ENCODE measurements at places on chromosomes 11 and 22.
A peak's percentile ranks its signal among the peaks of the same experiment; 100 is the strongest.

DNA sequence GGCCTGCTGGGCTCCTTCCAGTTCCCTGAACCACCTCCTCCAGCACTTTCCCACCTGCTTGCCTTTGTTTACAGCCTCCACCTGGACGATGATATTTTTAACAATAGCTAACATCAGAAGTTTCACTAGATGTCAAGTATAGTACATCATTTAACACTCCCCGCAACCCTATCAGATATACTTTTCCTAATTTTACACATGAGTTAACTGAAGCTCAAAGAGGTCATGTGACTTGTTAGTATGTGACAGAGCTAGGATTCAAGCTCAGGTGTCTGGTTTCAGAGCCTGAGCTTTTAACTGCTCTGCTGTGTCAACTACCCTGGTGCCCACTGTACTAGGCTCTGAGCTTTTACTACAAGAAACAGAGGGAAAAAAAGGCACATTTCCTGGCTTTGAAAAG lies 14.3 kb upstream of the HPX start:
- DNase-seq = no peak

- no peak for DNase-seq
Observed at GRCh38 chr11:69369945-69370344, 76.0 kb downstream of the MYEOV start.

DNA sequence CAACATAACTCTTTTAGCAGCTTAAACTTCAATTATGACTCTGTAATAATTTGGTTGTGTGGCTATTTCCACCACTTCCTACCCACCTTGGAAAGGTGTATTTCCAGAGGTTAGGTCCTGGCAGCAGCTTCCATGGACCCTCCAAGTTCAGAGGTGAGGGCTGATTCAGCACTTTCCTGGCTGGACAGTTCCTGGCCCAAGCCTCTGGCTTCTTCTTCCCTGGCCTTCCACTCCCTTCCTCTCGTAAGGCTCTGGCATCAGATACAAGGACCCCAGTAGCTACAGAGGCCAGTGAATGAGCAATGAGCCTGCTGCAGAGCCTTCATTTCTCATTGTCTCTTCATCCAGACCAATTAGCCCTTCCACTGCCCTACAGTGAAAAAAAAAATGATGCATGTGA lies 98.1 kb upstream of the KIRREL3 start:
- no peak for DNase-seq

- DNase-seq = peak; percentile 17
Observed at GRCh38 chr22:50673231-50674129, 857 bp downstream of the SHANK3 start.

- no peak for DNase-seq
Observed at GRCh38 chr11:5631417-5631816, 6.6 kb downstream of the TRIM34 start.

DNA sequence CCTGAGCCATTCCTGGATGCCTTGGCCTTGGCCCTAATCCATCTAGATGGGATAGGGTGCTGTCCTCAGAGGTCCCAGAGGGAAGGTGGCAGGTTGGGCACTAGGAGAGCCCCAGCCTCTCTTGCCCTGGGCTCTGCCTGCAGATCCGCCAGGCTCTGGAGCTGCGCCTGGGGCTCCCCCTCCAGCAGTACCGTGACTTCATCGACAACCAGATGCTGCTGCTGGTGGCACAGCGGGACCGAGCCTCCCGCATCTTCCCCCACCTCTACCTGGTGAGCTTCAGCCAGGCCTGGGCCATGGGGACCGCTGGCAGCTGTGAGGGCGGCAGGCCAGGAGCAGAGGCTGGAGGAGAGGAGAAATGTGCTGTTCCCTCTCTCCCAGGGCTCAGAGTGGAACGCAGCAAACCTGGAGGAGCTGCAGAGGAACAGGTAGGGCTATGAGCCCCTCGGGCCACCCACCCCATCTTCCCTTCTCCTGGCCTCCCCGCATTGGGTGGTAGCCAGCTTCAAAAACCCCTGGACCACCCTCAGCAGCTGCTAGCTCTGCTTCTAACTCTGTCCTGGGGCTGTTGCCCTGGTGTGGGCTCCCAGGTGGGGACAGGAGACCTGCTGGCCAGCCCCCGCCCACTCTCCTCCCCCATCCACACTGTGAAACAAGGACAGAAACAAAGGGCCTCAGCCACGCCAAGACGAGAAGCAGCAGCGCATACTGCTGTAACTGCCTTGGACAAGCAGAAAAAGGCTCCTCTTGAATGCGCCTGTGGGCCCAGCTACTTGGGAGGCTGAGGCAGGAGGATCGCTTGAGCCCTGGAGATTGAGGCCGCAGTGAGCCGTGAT lies 4.9 kb downstream of the SSH3 start:
- no peak for DNase-seq

- no peak for DNase-seq
Observed at GRCh38 chr11:126669416-126669815, 313.9 kb downstream of the ST3GAL4 start.

DNA sequence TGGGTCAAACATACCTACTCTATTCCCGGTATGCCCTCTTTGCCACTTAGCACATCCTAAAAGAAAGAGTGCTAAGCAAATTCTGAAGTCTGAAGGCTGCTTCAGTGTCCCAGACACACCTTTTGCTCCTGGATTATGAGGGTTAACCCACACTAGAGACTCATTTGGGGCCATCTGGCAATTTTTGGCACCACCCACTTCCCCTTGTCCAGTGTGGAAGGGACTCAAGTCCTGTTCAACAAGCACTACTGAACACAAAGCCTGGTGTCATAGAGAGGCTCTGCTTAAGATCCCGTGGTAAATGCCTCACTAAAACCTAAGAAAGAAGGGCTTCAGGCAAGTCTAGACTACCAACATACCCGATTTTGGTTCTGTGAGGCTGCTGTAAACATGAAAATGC lies 85.8 kb downstream of the SERGEF start:
- DNase-seq = no peak

DNA sequence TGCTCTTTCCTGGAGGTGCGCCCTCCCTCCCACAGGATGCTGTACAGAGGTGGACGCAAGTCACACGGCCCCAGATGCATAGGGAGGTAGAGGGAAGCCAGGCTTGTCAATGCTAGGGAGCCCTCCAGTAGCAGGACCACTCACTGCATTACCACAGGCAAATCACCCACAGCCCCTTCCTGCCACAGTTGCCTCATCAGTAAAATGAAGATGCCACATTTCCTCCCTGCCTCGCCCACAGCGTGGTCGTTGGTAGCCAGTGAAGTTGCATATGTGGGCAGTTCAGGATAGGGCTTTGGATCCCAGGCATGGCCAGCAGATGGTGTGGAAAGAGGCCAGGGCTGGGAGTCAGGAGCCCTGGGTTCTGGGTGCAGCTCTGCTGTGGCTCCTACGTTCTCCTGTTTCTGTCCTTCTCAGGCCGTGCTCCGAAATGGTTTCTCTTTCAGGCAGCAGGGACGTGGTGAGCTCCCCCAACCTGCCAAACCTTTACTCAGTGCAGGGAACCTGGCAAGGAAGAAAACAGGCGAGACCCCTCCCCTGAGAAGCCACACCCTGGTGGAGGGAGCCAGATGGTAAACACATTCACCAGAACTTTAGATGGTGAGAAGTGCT lies 22.6 kb downstream of the DAGLA start:
- DNase-seq = no peak

DNA sequence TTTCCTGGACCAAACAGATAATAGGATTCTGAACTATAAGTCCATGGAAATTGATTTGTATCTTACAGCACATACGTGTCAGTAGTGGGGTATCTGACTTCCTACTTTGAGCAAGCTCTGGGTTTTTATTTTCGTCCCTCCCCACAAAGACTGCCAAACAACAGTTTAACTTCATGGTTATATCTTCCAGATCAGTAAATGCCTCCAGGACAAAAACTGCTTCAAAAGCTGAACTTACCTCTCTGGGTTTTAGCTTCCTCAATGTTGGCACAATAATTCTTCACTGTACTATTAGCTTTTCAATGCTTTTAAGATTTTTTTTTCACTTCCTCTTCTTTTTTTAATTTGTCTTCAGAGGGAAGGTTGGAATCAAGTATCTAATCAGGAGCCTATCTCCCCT lies 4.2 kb upstream of the DPF2 start:
- DNase-seq = no peak

DNA sequence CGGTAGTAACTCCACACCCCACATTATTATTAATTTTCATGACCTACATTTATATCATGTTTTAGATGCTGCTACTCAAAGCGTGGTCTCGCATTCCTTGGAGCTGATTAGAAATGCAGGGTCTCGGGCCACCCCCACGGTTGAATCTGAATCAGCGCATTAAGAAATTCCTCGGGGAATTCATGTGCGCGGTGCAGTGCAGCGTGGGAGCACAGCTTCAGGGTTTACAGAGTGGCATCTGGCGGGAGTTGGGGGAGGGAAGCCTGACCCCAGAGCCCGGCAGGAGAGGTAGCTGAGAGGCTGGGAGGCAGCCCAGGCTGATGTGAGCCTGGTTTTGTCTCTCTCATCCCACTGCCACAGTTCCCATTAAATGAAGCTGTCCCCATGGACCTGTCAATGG lies 48.1 kb upstream of the DAGLA start:
- DNase-seq = no peak

DNA sequence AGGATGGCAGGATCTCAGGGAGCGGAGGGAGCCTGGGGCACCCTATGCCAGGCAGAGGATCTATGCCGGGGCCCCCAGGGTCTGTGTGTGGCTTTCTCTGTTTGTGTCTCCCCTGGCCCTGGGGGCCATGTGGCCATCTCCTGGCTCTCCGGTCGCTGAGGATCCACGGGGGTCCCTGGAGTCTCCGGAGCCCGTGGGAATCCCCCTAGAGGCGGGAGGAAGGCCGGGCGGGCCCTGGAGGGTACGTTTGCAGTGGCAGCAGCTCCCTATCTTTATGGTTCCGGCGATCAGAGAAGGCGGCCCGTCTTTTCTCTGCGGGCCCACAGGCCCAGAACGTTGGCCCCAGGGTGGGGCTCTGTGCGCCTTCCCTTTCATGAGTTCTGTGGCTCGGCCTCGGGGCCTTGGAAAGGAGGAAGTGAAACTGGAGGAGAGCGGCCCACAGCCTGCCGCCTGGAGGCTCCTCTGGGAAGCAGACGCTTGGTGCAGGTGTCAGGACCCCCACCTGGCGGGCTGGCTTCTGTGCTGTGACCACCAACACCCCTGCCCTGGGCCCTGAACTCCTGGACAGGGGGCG lies 82.1 kb downstream of the KCNQ1 start:
- no peak for DNase-seq
